ENCODE measurements at places on chromosomes 2 and 18.

DNA sequence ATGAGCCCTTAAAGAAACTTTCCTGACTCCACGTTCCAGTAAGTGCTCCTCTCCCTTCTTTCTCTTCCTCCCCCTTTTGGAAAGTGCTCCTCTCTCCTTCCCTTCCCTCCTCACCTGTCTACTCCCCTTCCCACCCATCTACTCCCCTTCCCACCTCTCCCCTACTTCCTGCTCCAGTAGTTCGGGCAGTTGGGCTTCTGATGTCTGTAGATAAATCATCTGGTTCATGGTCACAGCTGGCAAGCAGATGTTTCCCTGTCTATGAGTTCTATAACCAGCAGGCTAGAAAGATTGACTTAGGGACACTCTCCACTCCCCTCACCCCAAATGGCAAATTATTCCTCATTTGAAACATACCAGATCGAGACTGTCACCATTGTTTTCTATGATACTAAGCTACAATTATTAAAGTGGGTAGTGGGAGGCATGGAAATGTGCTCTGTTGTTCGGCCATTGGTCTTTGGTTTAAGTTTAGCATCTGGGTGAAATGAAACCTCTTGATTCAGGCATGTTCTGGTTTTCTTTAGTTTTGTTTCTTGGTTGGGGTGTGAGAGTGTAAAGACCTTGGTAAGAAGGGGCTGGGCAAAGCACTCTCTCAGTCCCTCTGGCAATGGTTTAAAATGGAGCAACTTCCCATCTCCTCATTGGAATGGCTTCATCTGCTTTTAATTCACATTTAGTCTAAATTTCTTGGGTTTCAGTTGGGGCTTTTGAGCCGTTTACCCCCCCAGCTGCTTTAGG is 413.2 kb upstream of the SPRED2 start:
- H3K4me1 ChIP-seq, result no peaks in the 10 kb centered on the region
- no peaks in the 10 kb centered on the region for H3K36me3 ChIP-seq
- peaks cover 49% of the 10 kb centered on the region for H3K27me3 ChIP-seq
- H3K27ac ChIP-seq, result no peak overlapping the region

DNA sequence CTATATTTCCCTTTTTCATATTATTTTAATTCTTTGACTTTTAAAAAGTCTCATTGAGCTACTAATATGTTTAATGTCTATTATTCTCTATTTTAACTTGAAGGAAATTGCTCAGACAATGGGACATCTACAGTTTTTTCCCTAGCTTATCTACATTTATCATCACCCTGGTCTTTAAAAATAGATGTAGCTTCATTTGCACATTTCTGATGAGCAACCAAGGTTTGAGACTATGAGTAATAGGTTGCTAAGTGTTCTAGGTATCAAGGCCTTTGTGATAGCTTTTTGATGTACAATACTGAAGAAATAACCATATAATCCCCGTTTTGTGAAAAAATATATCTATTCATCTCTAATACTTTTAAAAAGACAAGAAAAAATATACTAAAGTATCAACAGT is 47.0 kb downstream of the STAT4 start:
- no peak overlapping the region for H3K4me3 ChIP-seq
- no peak overlapping the region for H3K27ac ChIP-seq
- DNase-seq, result no peak
- H3K4me1 ChIP-seq, result no peaks in the 10 kb centered on the region
- H3K36me3 ChIP-seq, result no peaks in the 10 kb centered on the region
- H3K27me3 ChIP-seq, result no peaks in the 10 kb centered on the region

DNA sequence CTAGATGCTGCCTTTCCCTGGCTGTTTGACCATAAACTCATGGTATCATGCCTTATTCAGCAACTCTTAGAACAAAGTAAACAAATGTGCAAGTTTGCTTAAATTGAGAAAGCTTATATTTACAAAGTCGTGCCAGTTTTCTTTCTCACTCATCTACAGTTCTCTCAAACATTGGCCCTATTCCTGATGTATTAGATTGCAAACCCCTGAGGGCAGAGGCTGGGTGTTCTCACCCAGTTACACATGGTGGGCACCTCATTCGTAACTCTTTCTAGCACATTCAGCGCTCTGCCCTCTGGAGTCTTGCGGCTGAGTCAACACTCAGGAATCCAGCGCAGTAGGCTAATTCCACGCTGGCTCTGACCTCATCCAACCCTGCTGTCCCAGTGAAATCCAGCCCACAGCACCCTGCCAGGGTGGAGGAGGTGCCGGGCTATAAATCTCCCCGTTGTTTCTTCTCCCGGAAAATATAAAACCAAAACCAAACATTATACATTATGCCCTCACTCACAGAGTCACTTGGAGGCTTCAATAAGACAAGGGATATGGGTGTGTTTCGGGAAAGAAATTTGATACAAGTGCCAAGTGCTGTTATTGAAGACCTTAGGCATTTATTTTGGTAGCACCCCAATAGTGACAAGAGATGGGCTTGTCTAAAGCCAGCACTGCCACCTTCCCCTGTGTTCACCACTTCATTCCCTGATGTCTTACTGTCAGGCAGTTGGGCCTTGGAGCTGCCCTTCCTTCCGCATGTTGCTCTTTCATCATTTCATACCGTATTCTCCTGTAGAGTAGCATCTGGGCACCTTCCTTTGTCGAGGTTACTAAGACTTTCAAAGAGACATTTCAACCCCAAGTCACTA is 287.4 kb downstream of the PRKCE start:
- peak; percentile 78 for DNase-seq
- H3K36me3 ChIP-seq, result peaks cover 1% of the 10 kb centered on the region
- H3K27ac ChIP-seq, result peak overlapping the region; percentile 58
- peaks cover 46% of the 10 kb centered on the region for H3K4me1 ChIP-seq
- H3K27me3 ChIP-seq, result no peaks in the 10 kb centered on the region
- peak overlapping the region; percentile 30 for H3K4me3 ChIP-seq

DNA sequence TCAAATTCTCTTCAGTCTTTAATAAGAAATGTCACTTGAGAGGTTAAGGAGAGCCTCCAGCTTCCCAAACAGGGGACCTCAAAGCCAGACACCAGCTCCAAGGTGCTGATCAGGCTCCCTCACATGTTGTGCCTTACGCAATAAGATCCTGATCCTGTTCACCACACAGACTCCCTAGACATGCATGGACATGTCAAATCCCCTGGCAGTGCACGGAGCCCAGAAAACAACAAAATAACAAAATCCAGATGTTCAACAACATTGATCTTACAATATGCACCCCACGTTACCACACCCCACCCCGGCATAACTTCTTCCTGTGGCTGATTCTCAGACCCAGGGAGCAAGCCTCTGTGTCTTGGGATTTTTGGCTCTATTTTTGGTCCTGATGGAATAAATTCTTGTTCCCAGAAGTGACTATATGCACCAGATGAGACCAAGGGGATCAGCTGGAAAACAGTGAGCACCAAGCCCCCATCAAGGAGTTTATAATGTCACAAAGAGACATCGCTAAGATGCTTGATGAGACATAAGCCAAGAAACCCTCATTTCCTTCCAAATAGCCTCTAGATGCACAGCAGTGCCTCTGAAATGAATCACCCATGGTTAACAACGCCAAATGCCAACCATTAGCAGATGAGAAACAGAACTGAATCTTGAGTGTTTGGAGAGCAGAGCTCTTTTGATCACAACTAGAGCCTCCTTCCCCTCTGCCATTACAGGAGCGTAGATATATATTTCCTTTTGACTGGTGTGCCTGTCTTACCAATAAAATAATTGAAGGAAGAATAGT is 198.2 kb downstream of the PRKCE start:
- H3K36me3 ChIP-seq, result no peaks in the 10 kb centered on the region
- no peak overlapping the region for H3K27ac ChIP-seq
- no peak for DNase-seq
- no peaks in the 10 kb centered on the region for H3K27me3 ChIP-seq
- no peak overlapping the region for H3K4me3 ChIP-seq

DNA sequence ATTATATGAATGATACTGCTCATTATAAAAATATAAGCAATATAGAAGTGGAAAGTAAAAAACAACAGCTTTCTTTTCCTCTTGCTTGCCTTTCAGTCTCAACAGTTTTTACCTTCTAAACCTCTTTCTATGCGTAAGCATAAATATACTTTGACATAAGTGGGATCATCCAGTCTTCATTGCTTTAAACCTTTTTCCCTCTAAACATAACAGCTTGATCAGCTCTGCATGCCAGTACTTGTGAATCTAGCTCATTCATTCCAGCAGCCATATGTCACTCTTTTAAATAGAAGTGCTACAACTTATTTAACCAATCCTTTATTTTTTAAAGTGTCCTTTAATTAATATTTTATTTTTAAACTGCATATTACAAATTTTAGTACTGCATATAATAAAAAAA is 88.1 kb downstream of the TTC27 start:
- H3K36me3 ChIP-seq, result no peaks in the 10 kb centered on the region
- DNase-seq, result no peak
- H3K27ac ChIP-seq, result no peak overlapping the region
- H3K27me3 ChIP-seq, result no peaks in the 10 kb centered on the region
- H3K4me3 ChIP-seq, result no peak overlapping the region
- H3K4me1 ChIP-seq, result no peaks in the 10 kb centered on the region

GRCh38 chr2:20430461-20431300 is 16.2 kb upstream of the RHOB start:
- no peak overlapping the region for H3K27ac ChIP-seq
- peaks cover 4% of the 10 kb centered on the region for H3K36me3 ChIP-seq
- no peak for DNase-seq
- H3K4me3 ChIP-seq, result no peak overlapping the region
- no peaks in the 10 kb centered on the region for H3K4me1 ChIP-seq

DNA sequence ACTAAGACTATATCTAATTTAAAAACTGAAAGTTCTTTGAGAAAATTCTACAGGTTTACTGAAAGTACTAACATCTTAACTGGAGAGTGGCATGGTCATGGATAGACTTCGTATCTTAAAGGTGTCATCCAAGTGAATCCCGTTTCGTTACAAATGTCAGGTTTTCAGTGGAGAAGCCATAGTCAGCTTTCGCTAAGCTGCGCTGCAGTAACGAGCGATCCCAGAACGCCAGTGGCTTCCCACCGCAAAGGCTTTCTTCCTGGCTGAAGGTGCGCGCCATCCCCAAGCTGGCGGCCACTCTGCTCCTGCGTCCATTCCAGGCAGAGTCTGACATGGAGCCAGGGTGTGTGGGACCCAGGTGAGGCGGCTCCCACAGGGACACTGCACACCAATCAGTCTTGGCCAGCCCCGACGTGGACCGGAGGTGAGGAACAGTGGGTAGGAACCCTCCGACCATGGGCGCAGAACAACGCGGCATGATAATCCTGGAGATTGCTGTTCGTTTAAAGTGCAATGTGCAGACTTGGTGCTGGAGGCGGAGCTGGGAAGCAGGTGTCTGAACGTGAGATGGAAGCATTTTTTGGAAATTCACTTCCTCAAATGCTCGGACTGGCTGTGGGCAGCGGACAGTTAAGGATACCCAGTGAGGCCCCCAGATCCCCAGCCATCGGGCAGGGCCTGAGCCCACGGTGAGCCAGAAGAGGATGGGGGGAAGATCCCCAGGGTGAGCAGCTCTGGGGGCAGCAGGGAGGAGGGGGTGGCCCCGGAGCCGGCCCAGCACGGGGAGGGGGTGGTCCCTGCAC is 27.8 kb upstream of the KCNG2 start:
- no peak for DNase-seq
- no peaks in the 10 kb centered on the region for H3K4me1 ChIP-seq
- no peak overlapping the region for H3K4me3 ChIP-seq
- no peak overlapping the region for H3K27ac ChIP-seq
- H3K27me3 ChIP-seq, result no peaks in the 10 kb centered on the region

DNA sequence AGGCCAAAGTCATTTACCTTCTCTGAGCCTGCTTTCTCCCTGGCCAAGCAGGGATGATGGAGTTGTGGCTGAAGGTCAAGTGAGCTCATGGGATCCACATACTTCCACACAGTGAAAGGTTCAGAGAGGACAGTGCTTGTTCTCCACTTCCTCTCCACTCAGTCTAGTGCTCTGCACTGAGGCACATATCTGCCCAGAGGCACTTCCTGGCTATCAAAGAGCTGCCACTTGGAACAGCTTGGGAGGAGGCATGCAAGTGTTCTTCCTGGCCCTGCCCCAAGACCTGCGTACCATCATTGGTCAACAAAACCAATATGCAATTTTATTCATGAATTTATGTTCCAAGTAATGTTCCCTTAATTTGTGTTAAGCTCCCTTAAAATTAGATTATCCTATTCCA is 71.9 kb downstream of the RNF152 start:
- H3K36me3 ChIP-seq, result no peaks in the 10 kb centered on the region
- H3K27ac ChIP-seq, result no peak overlapping the region
- no peaks in the 10 kb centered on the region for H3K4me1 ChIP-seq
- no peak overlapping the region for H3K4me3 ChIP-seq

GRCh38 chr18:63454497-63454896 is 22.3 kb upstream of the SERPINB5 start:
- no peaks in the 10 kb centered on the region for H3K36me3 ChIP-seq
- peaks cover 40% of the 10 kb centered on the region for H3K4me1 ChIP-seq
- no peaks in the 10 kb centered on the region for H3K27me3 ChIP-seq
- peak; percentile 44 for DNase-seq
- H3K27ac ChIP-seq, result peak overlapping the region; percentile 23
- no peak overlapping the region for H3K4me3 ChIP-seq

DNA sequence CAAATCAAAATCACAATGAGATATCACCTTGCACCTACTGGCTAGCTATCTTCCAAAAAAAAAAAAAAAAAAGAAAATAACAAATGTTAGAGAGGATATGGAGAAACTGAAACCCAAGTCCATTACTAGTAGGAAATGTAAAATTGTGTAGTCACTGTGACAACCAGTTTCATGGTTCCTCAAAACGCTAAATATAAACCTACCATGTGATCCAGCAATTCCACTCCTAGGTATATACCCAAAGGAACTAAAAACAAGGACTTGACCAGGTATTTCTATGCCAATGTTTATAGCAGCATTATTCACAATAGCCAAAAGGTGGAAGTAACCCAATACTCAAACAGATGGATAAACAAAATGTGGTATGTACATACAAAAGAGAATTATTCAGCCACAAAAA is 11.7 kb upstream of the SCRN3 start:
- no peak for DNase-seq
- no peak overlapping the region for H3K4me3 ChIP-seq
- H3K27me3 ChIP-seq, result no peaks in the 10 kb centered on the region

GRCh38 chr2:231821908-231822307 is 35.7 kb downstream of the COPS7B start:
- DNase-seq, result no peak
- no peak overlapping the region for H3K27ac ChIP-seq
- peaks cover 26% of the 10 kb centered on the region for H3K27me3 ChIP-seq
- no peaks in the 10 kb centered on the region for H3K36me3 ChIP-seq

GRCh38 chr2:139142252-139142880 is 362.2 kb upstream of the NXPH2 start:
- H3K4me3 ChIP-seq, result no peak overlapping the region
- H3K27me3 ChIP-seq, result no peaks in the 10 kb centered on the region
- H3K27ac ChIP-seq, result no peak overlapping the region
- DNase-seq, result peak; percentile 15
- H3K4me1 ChIP-seq, result no peaks in the 10 kb centered on the region
